Activated T-cell treated with anti-CD3 and anti-CD28 coated beads, Interleukin-2, amount 50 U/mL, for 48 hours (primary cell): ENCODE measurements at places on chromosomes 1 and 21.
A peak's percentile ranks its signal among the peaks of the same experiment; 100 is the strongest.

- DNase-seq, result no peak
Observed at GRCh38 chr1:48006264-48006663, 9.1 kb upstream of the TRABD2B start.

DNA sequence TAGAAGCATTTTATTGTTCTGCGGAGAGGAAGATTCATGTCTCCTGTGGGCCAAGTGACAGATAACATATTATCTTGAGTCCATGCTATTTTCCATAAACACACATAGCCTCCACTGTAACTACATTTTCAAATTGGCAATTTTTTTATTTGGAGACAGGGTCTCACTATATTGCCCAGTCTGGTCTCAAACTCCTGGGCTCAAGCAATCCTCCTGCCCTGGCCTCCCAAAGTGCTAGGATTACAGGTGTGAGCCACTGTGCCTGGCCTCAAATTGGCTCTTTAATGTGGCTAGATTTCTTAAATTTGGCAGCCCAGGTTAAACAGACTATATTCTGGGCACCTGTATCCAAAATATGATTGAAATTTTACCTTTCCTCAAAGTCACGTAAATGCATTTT is 13.8 kb downstream of the NOS1AP start:
- DNase-seq, result no peak

DNA sequence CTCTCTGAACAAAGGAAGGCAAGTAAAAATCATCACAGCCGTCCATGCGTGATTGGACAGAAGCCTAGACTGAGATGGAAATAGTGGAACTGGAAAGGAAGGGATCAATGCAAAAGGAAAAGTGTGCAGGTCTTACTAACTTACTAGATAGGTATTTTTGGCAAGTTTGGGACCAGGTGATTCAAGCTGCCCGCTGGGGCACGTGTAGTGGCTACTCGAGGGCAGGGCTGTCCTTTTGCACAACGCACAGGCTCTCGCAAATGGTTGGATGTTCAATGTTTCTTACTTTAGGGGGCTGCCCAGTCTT is 566 bp upstream of the ALG6 start:
- no peak for DNase-seq

- DNase-seq, result no peak
Observed at GRCh38 chr1:59574085-59574484, 240.7 kb upstream of the HOOK1 start.

- no peak for DNase-seq
Observed at GRCh38 chr1:181458419-181458818, 24.9 kb upstream of the CACNA1E start.

- no peak for DNase-seq
Observed at GRCh38 chr1:22225858-22226589, 83.1 kb upstream of the WNT4 start.

DNA sequence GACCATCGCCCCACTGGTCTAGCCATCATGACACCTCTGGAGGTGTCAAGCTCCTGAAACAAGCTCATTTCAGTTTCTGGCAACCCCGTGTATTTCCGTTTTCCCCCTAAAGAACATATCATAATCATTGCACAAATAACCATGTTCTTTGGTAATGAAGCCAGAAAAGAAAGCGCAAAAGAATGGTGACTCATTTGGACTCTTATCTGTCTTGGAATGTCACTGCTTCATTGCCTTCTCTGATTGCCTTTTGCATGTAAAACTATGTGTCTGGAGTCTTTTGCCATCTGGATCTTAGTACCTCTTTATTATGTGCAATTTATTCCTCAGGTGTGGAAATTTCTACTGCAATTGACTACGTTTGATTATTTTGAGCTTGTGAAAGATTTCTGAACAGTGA is 110.5 kb downstream of the COLGALT2 start:
- DNase-seq, result no peak

DNA sequence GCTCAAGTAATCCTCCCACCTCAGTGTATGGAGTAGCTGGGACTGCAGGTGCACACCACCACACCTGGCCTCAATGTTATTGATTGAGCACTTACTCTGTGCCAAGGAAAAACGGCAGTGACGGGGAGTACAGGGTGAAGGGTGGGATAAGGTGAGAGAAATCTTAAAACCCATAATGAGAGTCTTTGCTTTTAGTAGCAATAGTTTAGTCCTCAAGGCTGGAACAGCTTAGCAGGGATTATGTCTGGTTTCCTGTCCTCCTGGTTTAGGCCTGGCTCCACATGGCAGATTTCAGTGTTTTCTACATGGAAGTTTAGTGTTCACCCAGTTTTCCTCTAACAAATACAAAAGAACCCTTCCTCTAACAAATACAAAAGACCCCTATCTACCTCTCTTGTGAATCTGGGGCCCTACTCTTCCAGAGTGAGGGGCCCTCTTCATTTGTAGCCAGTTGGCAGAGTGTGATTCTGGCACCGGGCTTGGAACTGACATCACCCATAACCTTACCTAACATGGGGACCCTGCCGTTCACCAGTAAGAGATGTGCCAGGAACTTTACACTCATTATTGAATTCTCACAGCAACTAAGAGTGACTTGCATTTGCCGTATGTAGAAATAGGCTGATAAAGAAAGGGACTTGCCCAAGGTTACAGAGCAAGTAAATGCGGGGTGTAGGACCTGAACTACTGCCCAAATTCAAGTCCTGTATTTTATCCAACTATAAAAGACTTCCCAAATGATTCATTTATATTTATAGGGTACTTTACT is 6.9 kb downstream of the ZNF691 start:
- DNase-seq, result no peak

DNA sequence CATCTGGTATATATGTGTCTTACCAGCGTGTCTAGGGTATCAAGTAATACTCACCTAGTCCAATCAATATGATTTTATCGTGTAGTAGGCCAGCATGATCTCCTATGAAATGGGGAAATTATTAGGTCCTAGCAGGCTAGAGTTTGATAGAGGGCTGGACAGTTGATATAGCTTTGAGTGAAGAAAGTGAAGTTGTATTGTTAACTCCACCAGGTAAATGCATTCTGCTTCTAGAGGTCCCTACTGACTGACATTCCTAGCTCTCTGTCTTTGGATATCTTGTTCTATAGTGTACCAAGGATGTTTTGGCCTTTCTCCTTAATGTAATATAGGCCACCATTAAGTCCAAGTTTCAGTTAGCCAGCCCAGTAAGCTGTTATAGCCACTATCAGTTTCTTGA is 97.4 kb downstream of the EBNA1BP2 start:
- no peak for DNase-seq

- DNase-seq, result peak; percentile 70
Observed at GRCh38 chr1:244272471-244273261, 179.0 kb downstream of the ADSS2 start.

DNA sequence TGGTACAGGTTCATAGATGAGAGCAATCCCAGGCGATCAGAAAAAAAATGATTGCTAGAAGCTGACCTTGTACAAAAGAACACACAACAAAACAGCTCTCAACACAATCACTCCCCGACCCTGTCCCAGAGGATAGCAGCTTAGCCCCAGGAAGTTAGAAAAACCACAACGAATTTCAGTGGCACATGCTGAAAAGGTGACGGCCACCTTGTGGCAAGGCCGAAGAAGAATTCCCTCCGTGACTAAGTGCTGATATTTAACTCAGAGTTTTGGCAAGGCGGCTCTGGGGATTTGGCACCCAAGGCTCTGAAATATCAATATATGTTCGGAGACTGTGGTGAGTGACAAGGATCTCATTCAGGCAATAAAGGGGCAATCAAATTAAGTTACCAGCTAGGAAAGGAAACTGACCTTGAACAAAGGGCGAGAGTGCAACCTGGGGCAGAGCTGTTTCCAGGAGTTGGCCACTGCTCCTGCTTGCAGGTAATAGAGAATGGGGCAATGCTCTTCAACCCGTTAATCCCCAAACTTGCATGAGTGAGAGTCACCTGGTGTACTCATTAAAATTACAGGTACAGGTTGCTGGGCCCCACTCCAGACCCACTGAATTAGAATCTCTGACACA is 96.2 kb downstream of the BEND5 start:
- DNase-seq, result no peak

- no peak for DNase-seq
Observed at GRCh38 chr1:225949041-225949440, 8.0 kb upstream of the LEFTY2 start.

- DNase-seq, result no peak
Observed at GRCh38 chr1:169196161-169196560, 89.7 kb downstream of the ATP1B1 start.

- peak; percentile 56 for DNase-seq
Observed at GRCh38 chr1:231162297-231162969, 575 bp downstream of the TRIM67 start.

DNA sequence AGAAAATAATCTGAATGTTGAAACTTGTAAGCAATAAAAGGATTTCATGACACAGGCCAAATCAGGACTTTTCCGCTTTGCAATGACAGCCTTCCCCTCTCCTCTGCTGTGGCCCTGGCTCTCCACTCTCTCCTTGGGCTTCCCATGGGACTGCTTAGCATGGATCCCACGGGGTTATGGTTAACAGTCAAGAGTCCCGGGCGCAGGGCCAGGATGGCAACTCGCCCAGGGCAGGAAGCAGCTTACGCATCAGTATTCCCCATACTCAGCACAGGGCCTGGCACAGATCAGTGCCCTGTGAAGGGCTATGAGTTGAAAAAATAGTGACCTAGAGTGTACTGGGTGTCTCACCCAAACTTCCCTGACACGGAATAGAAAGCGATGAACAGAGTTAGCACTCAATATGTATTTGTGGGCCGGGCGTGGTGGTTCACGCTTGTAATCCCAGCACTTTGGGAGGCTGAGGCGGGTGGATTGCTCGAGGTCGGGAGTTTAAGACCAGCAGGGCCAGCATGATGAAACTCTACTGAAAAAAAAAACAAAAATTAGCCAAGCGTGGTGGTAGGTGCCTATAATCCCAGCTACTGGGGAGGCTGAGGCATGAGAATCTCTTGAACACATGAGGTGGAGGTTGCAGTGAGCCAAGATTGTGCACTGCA is 29.1 kb upstream of the GRHL3 start:
- no peak for DNase-seq

DNA sequence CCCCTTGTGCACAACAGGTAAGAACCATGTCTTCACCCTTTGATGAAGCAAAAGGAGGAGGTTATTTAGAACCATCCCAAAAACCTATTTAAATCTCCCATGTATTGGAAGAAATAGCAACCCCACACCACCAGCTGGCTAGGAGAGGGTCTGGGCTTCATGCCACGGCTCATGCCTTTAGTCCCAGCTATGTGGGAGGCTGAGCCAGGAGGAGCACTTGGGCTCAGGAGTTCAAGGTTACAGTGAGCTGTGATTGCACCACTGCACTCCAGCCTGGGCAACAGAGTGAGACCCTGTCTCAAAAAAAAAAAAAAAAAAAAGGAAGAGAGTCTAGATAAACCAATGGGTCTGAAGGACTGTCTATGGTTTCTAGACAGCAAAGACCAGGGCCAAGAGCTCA is 197.9 kb upstream of the COA6 start:
- DNase-seq, result no peak

GRCh38 chr1:3127738-3128137 is 58.7 kb downstream of the PRDM16 start:
- DNase-seq, result no peak

- no peak for DNase-seq
Observed at GRCh38 chr1:30310966-30311742, 412.2 kb downstream of the MATN1 start.

GRCh38 chr1:35692317-35692716 is 26.4 kb downstream of the C1orf216 start:
- no peak for DNase-seq

- DNase-seq, result no peak
Observed at GRCh38 chr1:192739476-192740184, 69.2 kb upstream of the RGS2 start.

DNA sequence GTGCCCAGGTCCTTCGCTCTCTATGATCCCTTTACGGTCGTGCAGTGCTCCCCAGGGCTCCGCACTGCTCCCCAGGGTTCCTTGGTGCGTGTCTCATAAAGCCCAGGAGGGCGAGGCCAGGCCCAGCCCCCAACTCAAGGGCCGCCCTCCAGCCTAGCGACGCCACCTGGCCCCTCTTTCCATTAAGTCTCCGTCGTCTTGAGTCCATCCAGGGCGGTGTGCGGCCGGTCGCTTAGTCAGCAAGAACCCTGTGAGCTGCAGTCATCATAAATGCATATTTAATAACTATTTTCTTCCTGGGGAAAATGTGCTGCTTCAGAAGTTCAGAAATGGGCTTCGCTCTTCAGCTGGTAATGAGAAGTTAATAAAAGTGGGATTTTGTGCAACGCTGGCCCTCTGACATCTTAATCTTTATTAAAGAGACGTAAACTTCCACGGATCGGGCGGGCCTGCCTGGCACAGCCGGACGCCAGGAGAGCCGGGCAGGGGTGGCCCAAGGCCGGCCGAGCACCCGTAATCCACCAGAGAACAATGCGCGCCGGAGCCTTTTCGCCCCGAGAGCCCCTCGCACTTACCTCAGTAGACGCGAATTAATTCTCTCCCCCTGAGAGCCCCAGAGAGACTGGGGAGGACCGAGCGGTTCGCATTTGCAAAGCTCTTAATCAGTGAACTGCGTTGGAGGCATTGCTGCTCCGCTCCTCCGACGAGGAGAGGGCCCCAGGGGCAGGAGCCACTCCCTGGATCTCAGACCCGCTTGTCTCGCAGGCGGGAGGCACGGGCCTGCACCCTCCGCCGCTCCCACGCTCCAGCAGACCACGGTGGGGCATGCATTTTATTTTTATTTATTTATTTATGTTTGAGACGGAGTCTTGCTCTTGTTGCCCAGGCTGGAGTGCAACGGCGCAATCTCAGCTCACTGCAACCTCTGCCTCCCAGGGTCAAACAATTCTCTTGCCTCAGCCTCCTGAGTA is 188.3 kb upstream of the ARHGEF16 start:
- DNase-seq, result no peak

DNA sequence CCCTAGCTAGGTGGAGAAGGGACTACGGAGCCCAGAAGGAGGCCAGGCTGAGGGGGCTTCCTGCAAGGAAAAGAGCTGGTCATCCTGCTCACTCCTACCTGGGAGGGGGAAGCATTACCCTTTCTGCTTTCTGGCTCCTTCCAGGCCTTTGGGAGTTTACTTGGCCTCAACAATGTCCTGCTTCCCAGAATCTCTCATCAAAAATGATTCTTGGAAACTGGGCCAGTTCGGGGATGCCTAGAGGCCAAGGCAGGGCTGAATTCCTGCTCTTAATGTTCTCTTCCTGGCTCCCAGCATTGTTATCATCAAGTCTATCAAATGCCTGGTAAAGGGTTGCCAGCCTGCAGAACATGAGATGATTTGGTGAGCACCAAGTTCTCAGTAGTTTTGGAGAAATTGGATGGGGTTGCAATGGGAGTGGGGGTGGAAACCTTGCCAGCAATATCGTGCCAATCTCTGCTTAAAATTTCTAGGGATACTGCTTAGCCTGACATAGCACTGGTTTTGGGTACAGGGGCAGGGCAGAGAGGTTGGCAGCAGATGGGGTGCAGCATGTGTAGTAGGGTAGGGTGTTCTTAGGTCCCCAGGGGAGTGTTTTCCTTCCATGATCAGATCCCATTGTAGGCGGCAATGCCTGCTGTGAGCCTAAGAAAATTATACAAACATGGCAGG is 7.7 kb upstream of the PAFAH2 start:
- no peak for DNase-seq
